NCI-H1694 treated with DMSO at 0.1 percent for 48 hours (cell line): ENCODE measurements at places on chromosomes 12 and 14.
A peak's percentile ranks its signal among the peaks of the same experiment; 100 is the strongest.

GRCh38 chr12:96401076-96401871, 1.0 kb upstream of the CDK17 start:
- DNase-seq, result peak; percentile 78

- DNase-seq, result peak; percentile 67
Measured at GRCh38 chr12:50039151-50039835, 14.0 kb upstream of the RACGAP1 start.

- no peak for DNase-seq
Measured at GRCh38 chr12:29350080-29350479, 30.9 kb downstream of the ERGIC2 start.

- DNase-seq, result no peak
Measured at GRCh38 chr12:123752046-123752445, 10.1 kb upstream of the DNAH10 start.

DNA sequence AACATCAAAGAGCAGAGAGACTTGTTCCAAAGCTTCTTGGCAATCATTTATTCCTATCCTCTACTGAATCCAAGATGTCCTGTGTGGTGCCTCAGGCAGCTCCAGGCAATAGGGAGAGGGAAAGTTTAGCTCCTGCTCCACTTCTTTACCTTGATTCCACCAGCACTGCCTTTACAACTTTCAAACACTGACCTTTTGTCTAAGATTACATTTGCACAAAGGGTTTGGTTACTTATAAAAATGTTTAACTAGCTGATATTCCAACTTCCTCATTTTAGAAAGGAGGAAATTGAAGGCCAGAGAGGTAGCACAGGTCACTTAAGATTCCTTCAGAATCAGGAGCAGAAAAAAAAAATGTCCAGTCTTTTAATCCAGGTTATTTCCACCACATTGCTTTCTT, 192.7 kb downstream of the BTG1 start:
- DNase-seq, result no peak

DNA sequence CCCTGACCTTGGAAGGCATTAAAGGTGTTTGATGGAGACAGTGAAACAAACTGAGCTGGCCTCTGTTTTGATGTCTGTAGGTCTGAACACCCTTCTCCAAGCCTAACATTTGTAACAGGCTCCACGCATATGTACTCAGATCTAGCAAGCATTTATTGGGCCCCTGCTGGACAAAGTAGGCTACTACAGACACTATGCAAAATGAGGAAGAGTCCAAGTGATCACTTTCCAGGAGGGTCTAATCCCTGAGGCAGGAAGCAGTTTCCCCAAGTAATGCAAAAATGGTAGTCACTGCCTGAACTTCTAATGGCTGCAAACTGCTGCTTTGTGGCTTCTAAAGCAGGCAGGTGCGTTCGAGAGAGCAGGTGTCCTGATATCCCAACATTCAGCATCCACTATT, 405.8 kb downstream of the MED13L start:
- peak; percentile 0 for DNase-seq

- no peak for DNase-seq
Measured at GRCh38 chr14:106802413-106803364, 1276.3 kb downstream of the TMEM121 start.

GRCh38 chr12:75842090-75842489, 189.5 kb downstream of the PHLDA1 start:
- DNase-seq, result peak; percentile 69

DNA sequence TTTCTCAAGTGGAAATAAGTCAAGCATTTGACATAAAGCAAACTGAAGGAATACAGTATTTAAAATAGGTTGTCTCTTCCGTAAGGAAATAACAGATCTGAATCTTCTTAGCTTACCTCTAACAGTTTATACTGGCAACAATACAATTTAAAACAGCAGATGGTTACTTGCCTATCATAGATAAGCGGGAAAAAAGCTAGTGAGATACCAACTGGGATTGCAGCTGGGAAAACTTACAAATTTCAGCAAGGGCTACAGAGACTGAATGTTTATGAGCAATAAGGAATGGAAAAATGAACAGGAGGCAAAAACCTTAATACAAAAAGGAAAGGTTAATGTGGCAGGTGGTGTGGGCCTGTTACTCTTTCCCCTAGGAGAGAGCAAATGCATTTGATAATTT, 220.0 kb downstream of the RASSF9 start:
- DNase-seq, result no peak

- no peak for DNase-seq
Measured at GRCh38 chr12:26179826-26180225, 15.5 kb upstream of the SSPN start.

DNA sequence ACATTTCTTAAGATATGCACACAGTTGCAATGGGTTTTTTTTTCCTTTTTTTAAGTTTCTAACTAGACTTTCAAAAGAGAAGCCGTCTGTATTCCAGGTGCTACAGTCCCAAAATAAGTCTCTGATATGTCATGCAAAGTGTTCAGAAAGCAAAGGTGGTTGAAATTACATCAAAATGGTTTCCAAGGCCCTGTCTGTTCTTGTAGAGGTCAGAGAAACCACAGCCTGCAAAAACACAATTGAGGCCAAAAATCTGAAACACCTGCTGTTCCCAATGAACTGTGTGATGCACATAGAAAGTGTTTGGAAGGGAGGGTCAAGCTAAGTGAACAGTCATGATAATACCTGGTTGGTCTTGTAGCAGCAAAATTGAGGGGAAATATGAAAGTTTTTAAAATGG, 91.0 kb downstream of the VRK1 start:
- DNase-seq, result no peak

GRCh38 chr12:9925705-9926393, 6.3 kb downstream of the CLEC2A start:
- DNase-seq, result no peak

DNA sequence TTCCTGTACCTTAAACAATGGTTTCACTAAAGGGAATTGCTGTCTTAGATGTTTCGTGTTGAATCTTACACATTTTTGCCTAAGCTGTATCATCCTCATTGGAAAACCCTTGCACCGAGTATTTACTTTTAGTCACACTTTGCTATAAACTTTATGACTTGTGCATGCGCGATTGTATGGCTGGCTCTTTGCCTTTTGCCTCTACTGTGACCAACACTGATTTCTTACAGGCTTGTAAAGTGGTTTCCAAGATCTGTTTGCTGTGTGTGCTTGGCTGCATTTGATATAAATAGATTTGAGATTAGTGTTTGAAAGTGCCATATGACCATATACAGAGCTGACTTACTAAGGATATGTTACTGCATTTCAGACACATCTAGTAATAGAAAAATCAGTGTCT, 40.5 kb downstream of the RASSF3 start:
- no peak for DNase-seq

DNA sequence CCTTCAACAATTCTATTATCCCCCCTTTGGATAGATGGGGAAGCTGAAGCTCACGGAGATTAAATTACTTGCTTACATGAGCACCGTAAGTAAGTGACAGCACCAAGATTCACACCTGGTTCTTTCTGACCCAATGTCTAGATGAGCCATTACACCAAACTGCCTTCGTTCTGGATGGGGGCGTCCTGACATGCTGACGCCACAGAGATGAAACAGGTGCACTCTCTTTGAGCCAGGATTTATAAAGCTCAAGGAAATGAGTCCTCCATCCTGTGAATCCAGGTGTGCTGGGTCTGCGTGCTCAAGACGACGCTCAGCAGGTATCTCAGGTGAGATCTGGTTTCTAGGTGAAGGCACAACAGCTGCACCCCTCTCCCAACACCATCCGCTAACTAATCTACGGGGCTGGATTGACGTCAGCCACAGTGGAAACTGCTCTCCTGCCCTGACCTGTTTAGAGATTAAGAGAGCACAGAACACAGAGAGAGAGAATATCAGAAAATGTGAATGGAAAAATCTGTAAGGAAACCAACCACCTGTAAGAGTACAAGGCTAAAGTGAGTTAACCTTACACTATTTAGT, 61.6 kb downstream of the KSR2 start:
- no peak for DNase-seq

DNA sequence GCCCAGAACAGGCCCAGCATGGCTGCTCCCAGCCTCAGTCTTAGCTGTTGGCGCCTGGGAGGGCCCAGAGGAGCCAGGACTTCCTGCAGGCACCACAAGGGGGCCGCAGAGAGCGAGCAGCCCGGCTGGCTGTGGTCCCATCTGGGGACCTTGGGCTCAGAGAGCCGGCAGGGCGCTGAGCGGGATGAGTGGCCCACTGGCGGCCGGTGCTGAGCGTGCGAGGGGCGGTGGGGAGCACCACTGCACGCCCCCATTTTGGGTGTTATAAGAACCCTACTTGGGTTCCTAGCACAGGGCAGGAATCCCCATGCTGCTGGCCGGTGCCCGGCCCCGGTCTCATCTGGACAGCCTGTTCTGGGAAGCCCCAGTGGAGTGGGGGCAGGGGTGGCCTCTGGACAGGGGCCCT, 25.9 kb upstream of the CRIP2 start:
- DNase-seq, result peak; percentile 84

GRCh38 chr12:49912345-49913255, 8.9 kb upstream of the FAIM2 start:
- no peak for DNase-seq

GRCh38 chr12:120115692-120116440, 687 bp downstream of the RAB35 start:
- DNase-seq, result no peak

DNA sequence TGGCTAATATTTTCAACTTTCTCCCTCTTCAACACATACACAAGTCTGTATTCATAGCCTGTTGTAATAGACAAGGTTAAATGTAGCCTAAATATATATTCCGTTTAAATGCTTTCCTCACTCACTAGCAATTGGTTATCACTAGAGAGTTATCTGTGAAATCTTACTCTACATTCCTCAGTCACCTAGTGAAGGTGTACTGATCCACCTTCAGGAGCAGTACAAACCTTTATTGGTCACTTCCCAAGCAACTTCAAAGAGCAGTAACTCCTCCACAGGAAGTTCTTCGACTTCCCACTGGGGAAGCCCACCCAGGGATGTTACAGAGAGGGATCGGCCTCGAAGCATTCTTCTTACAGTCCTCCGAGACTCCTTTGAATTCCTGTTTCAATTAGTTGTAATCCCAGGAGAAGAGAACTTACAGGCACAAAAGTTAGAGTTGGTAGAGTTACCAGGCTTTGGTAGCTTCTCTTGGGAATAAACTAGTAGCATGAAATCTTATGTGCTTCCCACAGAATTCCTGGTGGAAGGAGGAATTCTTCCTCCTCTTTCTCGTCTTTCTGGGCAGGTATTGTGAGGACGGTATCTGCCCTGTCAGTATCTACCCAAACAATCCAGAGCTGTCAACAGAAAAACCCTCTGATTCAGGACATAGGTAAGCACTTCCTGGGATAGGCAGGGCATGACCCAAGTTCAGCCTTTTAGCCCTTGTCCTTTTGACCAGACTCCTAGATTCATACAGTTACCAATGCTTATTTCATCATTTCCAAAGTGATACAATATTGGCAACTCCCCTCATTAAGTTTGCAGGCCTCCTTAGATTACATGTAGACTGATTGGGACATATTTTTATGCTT, at the start of gene GYS2:
TSS of gene GYS2 (minus strand) at position 603 of the 857 bp plus-strand sequence. CDS start at position 348, 255 bp downstream.
- no peak for DNase-seq

- no peak for DNase-seq
Measured at GRCh38 chr12:107492393-107493134, 193.0 kb upstream of the PWP1 start.

DNA sequence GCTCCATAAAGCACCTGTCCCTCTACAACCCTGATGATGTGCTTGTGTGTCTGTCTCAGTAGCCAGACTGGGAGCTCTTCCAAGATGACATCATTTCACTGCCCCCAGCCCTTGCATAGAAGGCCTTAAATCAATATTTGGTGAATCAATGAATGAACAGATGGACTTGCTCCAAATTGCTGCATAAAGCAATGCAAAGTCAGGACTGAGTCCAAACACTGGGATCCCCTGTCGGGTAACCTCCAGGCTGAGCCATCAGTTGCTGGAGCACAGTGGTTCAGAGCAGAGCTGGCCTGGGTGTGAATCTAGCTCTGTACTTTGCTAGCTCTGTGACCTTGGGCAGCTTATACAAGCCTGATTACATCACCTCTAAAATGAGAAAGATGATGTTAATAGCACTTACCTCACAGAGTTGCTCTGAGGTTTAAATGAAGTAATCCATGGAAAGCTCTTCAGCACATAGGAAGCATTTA, 120.3 kb upstream of the VASH1 start:
- peak; percentile 84 for DNase-seq

- DNase-seq, result no peak
Measured at GRCh38 chr12:101761350-101761749, 22.1 kb upstream of the SYCP3 start.

DNA sequence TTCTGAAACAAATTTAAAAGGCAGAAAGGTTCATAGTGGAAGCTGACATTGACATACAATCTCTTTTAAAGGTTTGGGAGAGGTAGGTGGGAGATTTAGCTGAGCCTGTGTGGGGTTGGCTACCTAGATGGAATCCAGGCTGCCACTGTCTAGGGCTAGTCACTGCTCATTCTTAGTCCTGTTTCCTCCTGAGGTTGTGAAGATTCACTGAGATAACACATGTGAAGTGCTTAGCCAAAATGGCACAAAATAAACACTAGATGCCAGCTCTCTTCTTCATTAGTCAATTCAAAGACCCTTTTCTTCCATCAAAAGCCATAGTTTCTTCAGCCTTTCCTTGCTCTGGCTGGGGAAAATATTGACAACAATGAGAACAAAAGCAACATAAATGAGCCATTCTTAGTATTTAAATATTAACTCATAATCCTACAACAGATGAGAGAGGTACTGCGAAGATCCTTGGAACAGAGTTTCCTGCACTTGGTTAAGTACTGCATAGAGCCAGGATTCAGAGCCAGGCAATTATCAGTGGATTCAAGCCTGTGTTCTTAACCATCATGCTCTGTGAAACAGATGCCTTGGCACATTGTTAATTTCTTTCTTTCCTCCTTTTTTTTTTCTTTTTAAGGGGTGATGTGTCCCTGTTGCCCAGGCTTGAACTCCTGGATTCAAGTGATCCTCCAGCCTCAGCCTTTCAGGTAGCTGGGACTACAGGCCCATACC, 3.5 kb downstream of the MYF6 start:
- DNase-seq, result no peak
